ENCODE measurements at places on chromosomes 1 and 21.

GRCh38 chr1:155120253-155120652 lies 7.4 kb upstream of the EFNA1 start:
- DNase-seq: no peak

DNA sequence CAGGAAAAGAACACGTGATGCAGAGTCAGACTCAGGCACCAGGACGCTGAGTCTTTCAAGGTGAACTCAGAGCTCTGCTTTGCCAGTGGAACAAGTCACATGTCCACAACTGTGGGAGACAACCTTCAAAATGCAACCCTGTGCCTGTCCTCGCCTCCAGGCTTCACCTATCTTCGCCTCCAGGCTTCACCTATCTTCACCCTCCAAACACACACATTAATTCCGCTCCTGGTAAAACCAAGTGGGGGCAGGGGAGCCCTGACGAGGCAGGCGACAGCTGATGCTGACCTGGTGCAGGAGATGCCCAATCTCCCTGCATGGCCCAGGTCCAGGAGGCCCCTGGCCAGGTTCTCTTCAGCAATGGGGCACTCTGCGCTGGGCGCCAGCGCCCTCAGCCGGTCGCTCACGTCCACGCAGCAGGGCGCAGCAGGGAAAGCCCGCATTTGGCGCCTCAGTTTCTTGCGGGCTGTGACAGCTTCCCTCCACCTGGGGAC lies 28.0 kb upstream of the LSS start:
- no peak for DNase-seq

DNA sequence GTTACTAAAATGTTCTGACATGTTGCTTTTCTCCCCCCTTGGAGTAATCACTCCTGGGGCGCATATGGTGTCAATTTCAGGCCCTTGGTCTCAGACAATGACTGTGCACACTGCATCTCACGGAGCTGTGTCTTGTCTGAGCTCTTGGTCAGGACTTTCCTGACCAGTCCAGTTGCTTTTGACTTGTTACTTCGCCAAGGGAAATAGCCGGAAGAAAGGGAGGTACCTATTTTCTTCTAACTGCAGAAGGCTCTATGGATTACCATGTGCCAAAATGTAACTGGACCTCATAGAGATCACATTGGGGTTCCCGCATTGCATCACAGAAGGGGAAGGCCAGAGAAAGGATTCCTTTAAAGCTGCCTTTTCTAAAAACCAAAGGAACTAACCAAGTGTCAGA lies 68.6 kb downstream of the SPAG17 start:
- no peak for DNase-seq

- DNase-seq: no peak
These were observed 396.3 kb upstream of the NEGR1 start for GRCh38 chr1:72678683-72679082.

- DNase-seq: no peak
These were observed 75.7 kb upstream of the PKN2 start for GRCh38 chr1:88608139-88608943.

DNA sequence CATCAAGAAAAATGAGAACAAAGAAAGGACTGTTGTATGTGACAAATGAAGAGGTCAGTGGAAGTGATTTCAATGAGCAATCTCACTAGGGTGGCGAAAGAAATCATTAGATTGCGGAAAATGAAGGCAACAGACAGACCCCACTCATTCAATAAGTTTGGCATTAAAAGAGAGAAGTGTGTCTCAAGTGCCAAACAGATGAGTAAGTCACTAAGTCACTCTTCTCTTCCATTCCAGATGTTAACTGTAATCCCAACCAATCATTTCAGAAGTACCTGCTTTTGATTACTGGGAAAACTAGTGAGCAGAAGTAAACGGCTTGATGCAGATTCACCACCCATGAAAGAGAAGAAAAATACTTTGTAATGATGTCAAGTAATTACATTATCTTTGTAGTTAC lies 144.3 kb upstream of the PRMT6 start:
- no peak for DNase-seq

DNA sequence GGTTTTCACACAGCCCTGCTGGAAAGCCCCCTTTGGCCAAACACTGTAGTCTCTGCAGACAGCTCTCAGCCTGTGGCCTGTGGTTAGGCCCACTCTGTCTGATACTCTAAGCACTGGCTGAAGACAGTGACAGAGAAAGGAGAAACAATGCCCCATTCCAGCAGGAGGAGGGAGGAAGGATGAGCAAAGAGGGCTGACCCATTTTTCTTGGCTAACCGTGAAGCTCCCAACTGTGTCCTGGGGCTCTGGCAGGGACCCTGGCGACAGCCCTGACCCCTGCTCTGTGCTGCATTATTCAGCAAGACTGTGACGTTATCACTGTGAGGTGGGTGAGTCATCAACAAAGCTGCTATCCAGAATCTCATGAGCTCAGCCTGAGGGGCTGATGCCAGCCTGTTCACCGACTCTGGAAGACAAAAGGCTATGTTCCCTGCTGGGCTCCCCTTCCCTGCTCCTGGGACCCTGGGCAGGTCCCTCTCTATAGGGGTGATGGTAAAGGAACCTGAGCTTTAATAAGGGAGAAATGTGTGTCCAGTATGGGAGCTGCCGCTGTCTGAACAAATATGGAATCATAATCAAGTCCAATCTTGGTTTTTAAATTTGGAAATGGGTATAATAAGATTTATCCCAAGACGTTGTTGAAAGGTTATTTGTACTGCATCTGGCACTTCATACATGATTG lies 107.0 kb downstream of the RHOU start:
- DNase-seq: no peak

DNA sequence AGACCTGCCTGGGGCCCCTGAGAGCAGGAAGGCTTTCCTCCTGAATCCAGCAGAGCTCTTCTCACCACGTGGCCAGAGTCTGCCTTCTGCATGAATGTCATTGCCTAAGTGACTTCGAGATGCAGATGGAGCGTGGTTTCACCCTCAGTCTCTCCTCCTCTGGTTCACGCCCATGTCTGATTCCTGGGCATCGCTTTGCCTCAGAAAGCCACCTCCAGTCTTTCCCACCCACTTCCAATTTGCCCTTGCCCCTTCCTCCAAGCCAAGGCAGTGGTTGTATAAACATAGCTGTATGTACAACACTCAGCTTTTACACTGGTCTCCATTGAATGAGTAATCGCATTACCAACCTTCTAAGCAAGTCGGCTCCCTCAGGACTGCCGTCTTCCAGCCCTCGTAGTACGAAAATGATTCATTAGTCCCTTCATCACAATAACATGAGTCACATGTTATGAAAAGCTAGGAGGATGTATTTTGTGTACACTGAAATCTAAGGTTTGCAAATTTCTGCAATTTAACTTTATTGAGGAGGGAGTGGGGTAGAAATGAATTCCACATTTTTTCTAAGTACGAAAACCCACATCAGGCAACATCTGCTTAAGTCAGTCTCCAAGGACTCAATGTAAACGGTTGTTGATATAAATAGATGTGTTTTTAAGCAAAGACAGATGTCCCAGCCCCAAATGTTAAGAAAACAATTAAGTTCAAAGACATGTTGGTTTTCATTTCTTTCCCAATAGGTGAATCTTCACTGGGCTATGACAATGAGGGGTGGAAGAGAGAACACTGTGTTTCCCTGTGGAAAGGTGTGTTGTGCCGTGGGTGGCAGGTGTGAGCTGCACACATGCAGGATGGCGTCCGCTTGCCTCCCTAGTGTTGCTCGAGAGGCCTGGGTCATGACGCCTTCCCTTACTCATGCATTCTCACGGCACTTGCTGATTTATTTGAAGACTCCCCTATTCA lies 32.3 kb upstream of the ETS2 start:
- no peak for DNase-seq

DNA sequence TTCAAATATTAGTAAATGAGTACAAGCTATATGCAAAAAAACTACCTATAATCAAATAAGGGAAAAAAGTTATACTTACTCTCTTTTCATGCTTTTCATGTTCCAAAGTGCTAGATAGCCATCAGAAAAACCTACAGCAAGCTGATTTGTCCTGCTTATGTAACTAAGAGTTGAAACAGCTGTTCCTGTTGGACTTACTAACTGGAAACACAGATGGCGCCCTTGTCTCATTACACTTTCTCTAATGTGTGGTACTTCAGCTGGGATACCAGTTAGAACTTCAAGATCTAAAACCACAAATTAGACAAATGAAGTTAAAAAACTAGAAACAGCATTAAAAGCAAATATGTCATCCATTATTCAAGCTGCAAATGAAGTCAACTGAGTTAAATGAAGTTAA lies 24.3 kb downstream of the AHCTF1 start:
- DNase-seq: no peak

DNA sequence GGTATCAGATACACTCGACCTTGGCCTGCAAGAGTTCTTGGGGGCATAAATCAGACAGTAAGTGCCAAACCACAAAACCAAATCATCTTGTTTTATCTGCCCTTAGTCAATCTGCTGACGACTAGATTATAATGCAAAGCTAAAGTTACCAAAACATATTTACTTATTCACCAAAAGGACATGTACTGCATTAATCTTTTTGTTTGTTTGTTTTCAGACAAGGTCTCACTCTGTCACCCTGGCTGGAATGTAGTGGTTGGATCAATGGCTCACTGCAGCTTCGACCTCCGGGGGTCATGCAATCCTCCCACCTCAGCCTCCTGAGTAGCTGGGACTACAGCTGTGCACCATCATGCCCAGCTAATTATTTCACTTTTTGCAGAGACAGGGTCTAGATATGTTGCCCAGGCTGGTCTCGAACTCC lies 114.7 kb downstream of the APP start:
- DNase-seq: no peak

- no peak for DNase-seq
These were observed 253.8 kb upstream of the HOOK1 start for GRCh38 chr1:59560807-59561450.

GRCh38 chr1:179217943-179218507 lies 11.5 kb downstream of the ABL2 start:
- peak; percentile 65 for DNase-seq
